ENCODE measurements at places on chromosomes 1 and 21.

DNA sequence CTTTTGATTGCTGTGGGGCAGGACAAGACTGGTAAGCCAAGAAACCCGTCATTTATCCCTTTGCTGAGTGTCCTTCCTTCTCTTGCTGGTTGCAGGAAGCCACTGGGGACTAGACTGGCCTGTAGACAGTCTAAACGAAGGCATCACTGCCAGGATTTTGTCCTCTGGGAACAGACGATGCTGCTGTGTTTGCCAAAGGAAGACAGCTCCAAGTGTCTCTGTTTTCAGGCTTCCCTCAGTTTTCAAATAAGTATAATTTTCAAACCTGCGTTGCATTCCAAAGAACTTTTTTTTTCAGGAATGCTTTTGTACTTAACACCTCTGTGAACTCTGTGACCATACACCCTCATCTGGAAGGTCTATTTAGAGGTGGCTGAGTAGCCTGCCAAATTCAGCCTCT lies 269.4 kb downstream of the HLX start:
- no peak for DNase-seq

- DNase-seq, result peak; percentile 65
Measured at GRCh38 chr1:27348861-27349783, 7.3 kb downstream of the SYTL1 start.

- DNase-seq, result no peak
Measured at GRCh38 chr1:99497690-99498089, 148.2 kb upstream of the PALMD start.

- DNase-seq, result peak; percentile 23
Measured at GRCh38 chr1:6420454-6421042, 829 bp upstream of the HES2 start.

DNA sequence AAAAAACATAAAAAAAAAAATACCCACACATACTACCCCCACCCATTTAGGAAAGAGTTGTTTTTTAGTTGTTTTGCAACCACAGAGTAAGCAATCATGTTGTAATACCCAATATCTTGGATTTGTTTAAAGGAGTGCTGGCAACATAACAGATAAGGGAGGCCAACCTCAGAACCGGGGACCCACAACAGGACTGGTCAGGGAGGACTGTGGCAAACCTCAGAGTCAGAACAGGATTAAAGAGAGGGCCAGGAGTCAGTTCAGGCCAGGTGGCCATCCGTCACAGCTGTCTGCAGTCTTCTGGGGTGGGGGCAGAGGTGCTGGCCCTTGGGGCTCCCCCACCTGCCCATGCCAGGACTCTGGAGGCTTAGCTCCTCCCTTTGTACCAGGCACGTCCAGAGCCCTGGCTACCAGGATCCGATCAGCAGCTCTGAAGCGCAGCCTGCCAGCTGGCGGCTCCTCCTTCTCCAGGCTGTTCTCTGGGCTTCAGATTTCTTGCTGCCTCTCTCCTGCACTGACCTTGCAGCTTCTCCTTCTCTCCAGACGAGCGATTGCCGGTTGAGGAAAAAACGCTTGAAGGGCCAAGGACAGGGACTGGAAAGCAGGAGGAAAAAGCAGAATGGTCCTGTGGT lies 7.9 kb downstream of the H6PD start:
- DNase-seq, result peak; percentile 40

DNA sequence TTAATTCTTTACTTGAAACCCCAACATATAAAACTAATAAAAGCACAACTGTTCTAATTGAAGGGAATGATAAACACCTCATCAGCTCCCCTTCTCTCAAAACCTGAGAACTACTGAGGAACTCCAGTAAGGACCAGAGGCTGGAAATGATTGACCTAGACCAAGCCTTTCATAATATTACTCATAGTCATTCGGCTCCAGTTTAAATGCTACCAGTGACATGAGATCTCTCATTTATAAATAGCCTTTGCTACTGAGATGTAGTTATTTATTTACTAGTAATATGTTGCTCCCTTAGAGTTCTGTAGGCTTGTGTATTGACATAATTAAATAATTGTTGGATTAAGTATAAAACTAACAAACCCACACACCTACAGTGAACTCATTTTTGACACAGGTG lies 209.8 kb upstream of the PRMT6 start:
- no peak for DNase-seq
